ENCODE measurements at places on chromosomes 7 and 10.

- no peak for DNase-seq
Measured at GRCh38 chr7:102396710-102397019, 502 bp downstream of the PRKRIP1 start.

GRCh38 chr10:17562614-17563013, 54.6 kb downstream of the HACD1 start:
- no peak for DNase-seq

GRCh38 chr7:157523371-157523765, 186.6 kb downstream of the DNAJB6 start:
- no peak for DNase-seq

GRCh38 chr7:80908360-80908797, 10.5 kb downstream of the SEMA3C start:
- no peak for DNase-seq

- DNase-seq: no peak
Measured at GRCh38 chr10:44960088-44960460, 472 bp downstream of the RASSF4 start.

- DNase-seq: no peak
Measured at GRCh38 chr7:20578257-20578771, 37.2 kb upstream of the ABCB5 start.

- DNase-seq: no peak
Measured at GRCh38 chr10:50579491-50580261, 44.1 kb downstream of the SGMS1 start.

DNA sequence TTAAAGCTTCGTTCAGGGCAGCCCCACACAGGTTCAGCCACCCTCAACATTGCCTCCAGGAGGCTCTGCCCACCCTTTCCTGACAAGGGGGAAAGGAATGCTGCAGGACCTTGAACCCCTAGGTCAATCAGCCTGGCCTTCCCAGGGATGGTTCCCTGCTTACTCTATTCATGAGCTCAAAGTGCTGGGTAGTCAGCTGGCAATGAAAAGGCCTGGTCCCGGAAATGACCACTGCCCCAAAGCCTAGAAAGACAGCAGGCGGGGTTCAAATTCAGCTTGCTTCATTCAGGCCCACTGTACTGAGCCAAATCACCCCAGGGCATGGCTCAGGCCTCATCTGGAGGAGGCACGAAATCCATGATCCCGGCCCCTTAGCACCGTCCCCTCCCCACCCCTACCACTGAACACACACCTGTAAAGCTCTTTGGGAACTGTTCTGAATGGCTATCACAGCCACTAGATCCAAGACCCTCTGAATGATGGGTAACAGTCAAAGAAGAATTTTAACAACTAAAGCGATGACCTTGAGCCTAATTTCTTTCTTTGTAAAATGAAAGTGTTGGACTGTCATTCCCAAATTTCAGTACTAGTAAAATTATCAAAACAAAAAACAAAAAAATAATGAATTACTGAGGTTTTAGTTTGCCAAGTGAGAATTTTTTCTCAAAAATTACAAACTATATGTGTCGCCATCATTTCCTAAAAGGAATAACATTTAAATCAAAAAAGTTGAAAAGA, 1.0 kb downstream of the URGCP start:
- DNase-seq: no peak

DNA sequence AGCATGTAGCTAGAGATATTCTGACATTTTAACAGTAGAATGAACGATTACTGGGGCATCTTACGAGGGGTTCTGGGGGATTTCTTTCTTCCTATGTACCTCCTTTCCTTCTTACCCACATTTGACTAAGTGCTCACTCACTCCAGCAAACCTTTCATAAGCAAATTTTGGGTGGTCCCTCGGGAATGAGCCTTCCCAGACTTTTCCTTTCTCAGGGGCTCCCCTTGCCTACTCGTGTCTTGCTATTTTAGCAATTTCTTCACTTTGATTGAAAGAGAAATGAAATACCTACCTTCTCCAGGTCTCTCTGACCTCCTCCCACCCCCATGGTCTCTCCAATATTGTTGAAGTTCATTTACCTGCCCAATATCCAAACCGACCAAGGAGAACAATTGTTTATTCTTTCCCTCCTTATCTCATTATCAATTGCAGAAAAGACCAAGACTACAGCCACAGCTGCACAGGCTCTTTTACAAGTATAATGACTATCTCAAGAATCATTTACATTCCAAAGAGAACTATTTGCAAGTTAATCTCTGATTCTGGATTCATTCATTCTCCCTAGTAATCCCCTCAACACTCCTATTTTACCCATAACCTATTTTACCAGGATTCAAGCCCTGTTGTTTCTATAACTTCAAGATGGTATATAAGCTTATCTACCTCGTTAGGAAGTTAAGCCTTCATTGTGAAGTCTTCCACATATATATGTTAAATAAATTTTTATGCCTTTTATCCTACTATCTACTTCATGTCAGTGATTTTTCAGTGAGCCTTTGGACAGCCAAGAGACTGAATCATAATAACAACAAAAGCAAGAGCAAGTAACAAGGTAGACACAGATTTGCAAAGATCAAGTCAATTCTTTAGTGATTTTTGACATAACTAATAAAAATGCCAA, 480.6 kb downstream of the IPMK start:
- no peak for DNase-seq

DNA sequence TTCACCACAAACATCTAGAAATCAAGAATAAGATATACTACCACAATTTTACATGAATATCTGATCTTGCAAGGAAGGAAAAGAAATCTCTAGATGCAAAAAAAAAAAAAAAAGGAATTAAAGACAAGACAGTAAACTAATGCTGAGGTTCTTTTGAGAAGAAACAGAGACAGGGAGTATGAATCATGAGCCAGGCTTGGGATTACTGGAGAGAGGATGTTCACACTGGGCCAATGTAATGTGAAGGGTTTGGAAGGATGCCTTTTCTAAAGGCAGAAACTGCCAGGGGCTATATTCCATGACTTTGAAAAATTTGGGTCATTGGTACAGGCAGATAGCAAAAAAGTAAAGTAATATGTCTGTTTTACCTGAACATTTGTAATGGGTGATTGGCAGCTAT, 573.0 kb upstream of the IGFBP3 start:
- DNase-seq: no peak

GRCh38 chr7:63067897-63068585, 930.6 kb upstream of the ZNF722 start:
- no peak for DNase-seq

DNA sequence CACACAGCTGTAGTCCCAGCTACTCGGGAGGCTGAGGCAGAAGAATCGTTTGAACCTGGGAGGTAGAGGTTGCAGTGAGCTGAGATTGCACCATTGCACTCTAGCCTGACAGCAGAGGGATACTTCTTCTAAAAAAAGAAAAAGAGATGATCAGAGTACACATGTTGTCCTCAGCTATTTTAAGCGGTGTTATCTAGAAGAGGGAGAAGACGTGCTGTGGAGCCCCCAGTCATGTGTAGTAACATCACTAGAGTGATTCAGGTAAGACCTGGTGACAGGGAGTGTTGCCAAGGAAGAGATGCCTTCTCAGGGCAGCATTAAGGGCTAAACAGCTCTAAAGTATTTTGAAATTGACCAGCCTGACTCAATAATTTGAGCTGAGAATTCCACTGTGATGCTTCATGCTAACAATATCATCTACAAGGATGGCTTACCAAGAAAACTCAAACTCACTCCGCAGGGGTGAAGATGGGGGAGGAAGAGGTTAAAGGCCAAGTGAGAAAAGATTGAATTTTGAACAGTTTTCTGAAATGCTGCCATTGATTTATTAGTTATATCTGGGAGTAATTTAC, 97.4 kb downstream of the KLF6 start:
- no peak for DNase-seq

GRCh38 chr7:41272664-41273063, 430.2 kb downstream of the INHBA start:
- DNase-seq: no peak

DNA sequence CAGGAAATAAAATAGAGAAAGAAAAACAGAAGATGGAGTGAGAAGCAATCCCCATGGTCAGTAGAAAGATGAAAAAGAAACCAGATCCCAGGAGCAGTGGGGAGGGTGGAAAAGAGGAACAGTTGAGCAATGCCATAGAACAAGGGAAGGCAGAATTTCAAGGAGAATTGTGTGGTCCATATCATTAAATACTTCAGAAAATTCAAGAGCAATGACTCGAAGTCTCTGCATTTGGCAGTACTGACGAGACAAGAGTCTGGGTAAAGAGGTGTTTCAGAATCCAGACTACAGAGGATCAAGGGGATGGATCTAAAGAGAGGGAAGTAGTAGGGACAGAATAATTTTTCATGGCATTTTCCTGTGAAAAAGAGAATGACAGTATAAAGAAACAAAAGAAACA, 512.6 kb downstream of the PHTF2 start:
- no peak for DNase-seq

DNA sequence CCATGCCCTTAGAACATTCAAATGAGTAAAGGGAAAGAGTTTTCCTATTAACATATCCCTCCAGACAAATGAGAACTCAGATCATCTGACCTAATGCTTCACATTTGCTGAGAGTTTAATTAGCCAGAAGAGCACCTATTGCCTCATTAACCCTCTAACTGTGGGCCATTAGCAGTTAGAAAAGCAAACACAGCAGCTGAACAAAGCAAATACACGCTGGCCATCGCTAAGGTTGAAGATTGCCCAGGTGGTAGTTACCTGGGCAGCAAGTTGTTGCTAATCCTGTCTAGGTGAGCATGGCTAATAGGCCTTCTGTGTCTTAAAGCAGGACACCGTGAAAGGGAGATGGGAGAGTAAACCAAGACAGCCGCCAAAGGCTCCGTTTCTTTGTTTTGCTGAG, 49.9 kb upstream of the UCN3 start:
- DNase-seq: no peak

GRCh38 chr7:91847231-91847630, 33.3 kb downstream of the MTERF1 start:
- no peak for DNase-seq

- peak; percentile 21 for DNase-seq
Measured at GRCh38 chr7:82810558-82811259, 352.0 kb downstream of the PCLO start.

DNA sequence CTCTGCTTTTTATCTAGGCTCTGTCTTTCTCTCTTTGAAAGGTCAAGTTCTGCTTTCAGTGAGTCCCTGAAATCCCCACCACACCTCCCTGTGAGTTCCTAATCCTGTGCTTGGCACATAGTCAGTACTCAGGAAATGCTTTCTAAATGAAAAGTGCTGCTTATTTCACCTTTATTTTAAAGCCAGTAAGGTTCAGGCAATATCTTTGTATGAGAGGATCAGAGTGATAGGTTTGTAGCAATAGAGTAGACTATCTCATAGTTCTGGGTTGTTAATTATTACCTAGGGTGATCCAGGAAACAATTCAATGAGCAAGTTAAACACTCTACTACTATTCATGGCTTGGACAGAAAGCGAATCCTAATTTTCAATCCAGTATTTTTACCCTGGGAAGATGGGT, 7.4 kb upstream of the LAMB1 start:
- DNase-seq: no peak

DNA sequence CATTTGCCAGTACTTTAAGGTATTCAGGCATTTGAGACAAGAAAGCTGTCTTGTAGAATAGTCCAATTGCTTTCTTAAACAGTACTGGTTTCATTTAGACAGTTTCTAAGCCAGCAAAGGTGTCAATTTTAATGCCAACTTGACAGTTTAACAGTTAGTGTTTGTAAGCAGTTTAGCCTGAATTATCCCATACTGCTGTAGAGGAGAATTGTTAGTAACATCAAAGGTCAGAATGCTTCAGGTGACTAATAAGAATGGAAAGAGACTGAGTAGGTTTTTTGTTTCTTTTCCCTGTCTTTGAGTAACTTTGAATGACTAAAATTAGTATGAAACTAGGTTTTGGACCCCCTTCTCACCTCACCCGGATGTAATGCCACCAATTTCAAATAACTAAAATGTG, 29.5 kb upstream of the VDAC2 start:
- DNase-seq: no peak

- DNase-seq: no peak
Measured at GRCh38 chr7:69864274-69864673, 266.0 kb downstream of the AUTS2 start.

DNA sequence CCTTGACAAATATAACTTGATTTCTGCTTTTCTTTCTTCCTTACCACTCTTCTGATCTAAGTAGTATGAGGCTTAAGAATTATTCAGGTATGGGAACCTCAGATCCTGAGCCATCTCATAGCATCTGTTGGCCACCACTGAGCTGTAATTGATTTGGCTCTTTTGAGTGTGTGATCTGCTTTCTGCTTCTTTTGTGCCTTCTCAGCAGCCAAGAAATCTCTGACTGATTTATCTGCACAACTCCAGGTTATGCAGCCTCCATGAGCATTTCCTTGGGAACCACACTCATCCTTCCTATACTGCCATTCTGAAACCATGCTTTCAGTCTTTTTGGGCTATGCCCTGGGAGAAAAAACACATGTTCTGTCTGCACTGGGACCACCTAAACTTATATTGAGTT, 178.0 kb upstream of the FAM3C start:
- no peak for DNase-seq

- DNase-seq: no peak
Measured at GRCh38 chr10:71831646-71832552, 19.2 kb downstream of the PSAP start.

DNA sequence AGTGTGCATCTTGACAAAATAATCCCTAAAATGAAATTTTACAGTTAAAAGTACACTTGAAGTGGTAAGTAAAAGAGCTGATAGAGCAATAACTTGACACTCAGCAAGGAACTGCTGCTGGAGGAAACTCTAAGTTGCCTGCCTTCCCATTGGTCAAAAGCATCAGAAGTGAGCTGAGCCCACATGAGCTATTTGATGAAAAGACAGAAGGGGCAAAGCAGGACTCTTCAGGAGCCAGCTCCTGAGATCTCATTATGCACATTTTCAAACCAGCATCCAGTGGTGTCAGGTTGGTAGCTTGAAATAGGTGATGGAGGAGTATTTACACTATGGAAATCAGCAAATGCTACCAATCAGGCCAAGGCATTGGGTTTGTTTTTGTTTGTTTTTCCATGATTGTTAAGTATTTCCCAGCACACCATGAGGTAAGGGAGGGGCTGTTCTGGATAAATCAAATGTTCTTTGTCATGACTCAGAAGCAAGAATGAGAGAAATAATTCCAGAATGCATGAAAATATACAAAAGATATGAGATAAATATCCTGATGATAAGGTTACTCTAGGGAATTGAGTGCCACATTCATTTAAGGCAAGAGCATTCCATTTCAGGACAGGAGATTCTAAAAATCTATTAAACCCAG, 316.6 kb downstream of the SNX13 start:
- DNase-seq: no peak

- peak; percentile 42 for DNase-seq
Measured at GRCh38 chr7:44044315-44045225, at the start of gene DBNL. TSS of gene DBNL (plus strand) at chr7:44044702. CDS start at chr7:44044738, 36 bp downstream.

GRCh38 chr10:21750424-21750823, 216.4 kb downstream of the MLLT10 start:
- no peak for DNase-seq

DNA sequence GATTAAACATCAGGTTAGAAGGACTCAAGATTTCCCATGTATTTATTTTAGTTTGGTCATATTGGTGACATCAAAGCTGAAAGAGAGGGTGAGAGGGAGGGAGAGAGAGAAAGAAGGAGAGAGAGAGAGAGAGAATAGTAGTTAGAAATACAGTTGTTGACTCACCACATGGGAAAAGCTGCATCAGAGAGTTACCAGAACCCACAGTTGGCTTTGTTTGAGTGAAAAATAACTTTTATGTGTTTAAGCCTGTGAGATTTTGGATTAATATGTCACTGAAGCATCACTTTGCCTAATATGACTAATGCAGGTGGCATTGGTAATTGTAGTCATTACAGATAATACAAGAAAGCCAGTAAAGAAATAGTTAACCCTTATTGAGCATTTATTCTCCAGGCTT, 303.9 kb downstream of the REEP3 start:
- DNase-seq: no peak

GRCh38 chr10:126169899-126170298, 218.4 kb downstream of the ADAM12 start:
- DNase-seq: no peak
